Heart right ventricle (tissue), 16 donors: ENCODE measurements at places on chromosomes 4 and X. TPM values are rescaled to one million over a fixed set of nuclear protein-coding genes. Genes with fewer than 3 reads are reported as not detected.

The AMTN gene
- total RNA-seq = not detected

The AR gene
- 33.5 TPM for total RNA-seq

The STAP1 gene
- total RNA-seq = not detected

The XAGE1A gene
- not detected for total RNA-seq

The ASB11 gene
- 101 TPM for total RNA-seq

The ASB12 gene
- total RNA-seq = 2.5 TPM

The H2AZ1 gene
- total RNA-seq = 47.4 TPM

The ZMAT1 gene
- total RNA-seq = 6.3 TPM

GRCh38 chrX:46757593-46757992 lies 1.3 kb downstream of the SLC9A7 start:
- H3K27me3 ChIP-seq = peaks cover 32% of the 10 kb centered on the region
- no peaks in the 10 kb centered on the region for H3K4me1 ChIP-seq
- H3K4me3 ChIP-seq = no peak overlapping the region
- no peaks in the 10 kb centered on the region for H3K36me3 ChIP-seq

GRCh38 chrX:76555816-76556215 lies 128.3 kb downstream of the MAGEE1 start:
- DNase-seq = no peak
- H3K4me1 ChIP-seq = no peaks in the 10 kb centered on the region
- no peak overlapping the region for H3K27ac ChIP-seq
- no peaks in the 10 kb centered on the region for H3K27me3 ChIP-seq

DNA sequence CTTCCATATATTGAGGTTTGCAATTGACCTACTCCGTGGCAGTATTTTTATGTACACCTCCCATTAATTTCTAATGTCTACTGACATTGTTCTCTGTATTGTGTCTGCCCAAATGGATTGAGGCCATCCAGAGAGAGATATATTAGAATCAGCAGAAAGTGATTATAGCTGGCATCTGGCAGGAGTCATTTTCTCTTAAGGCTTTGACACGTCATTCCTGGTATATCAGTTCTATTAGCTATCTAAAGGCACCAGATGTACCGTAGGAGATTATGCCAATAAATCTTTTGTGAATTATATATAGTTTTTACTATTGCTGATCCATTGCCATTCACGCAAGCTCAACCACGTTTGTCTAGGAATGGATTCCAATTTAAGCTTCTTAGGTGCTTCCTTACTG lies 1026.4 kb upstream of the IGFBP7 start:
- no peak overlapping the region for H3K27ac ChIP-seq
- no peaks in the 10 kb centered on the region for H3K36me3 ChIP-seq

- H3K27ac ChIP-seq = no peak overlapping the region
- DNase-seq = no peak
- no peak overlapping the region for H3K4me3 ChIP-seq
- H3K27me3 ChIP-seq = no peaks in the 10 kb centered on the region
- no peaks in the 10 kb centered on the region for H3K36me3 ChIP-seq
Observed at GRCh38 chr4:174996079-174996478, 77.9 kb downstream of the ADAM29 start.

GRCh38 chr4:12375805-12376204 lies 947.1 kb upstream of the HS3ST1 start:
- H3K4me1 ChIP-seq = no peaks in the 10 kb centered on the region
- no peak overlapping the region for H3K27ac ChIP-seq
- no peak overlapping the region for H3K4me3 ChIP-seq
- DNase-seq = no peak
- H3K27me3 ChIP-seq = no peaks in the 10 kb centered on the region

- H3K27me3 ChIP-seq = no peaks in the 10 kb centered on the region
- no peaks in the 10 kb centered on the region for H3K36me3 ChIP-seq
- no peaks in the 10 kb centered on the region for H3K4me1 ChIP-seq
- no peak overlapping the region for H3K27ac ChIP-seq
- H3K4me3 ChIP-seq = no peak overlapping the region
Observed at GRCh38 chr4:24179201-24179840, 289.5 kb upstream of the PPARGC1A start.

DNA sequence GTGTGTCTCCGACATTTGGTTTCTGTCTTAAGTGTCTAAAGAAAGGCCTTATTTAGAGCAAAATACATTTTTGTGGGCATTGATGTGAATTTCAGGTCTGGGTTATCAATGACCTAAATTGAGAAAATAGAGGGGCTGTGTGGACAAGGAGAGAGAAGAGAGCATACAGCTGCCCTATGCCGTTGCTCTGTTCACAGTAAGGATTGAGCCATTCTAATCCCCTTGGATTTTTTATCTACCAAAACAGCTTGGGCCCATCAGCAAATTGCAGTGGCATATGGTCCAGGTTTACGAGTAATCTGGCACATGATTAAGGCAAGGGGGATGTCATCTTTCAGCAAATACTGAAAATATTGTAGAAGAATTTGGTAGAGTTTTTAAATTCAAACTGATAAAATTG lies 210.2 kb downstream of the ANTXR2 start:
- no peak for DNase-seq
- no peak overlapping the region for H3K27ac ChIP-seq
- peaks cover 6% of the 10 kb centered on the region for H3K4me1 ChIP-seq

DNA sequence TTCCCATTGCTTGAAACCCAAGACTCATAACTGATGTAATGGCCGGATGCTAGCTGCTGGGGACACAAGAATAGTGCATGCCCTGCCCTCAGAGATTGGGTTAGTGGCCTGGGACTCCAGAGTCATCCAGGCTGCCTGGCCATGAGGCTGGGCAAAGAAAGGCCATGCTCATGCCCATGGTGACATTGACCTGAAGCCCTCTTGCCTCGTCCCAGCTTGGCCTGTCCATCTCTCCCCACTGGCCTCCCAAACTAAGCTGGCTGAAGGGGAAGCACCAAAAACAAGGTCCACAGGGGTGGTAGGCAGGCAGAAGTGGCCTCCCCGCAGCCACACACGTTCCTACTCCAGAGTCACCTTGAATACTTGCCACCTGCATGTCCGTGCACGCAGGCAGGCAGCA lies 141.8 kb downstream of the EVC2 start:
- no peak overlapping the region for H3K27ac ChIP-seq
- H3K4me3 ChIP-seq = no peak overlapping the region
- H3K36me3 ChIP-seq = peaks cover 3% of the 10 kb centered on the region
- H3K27me3 ChIP-seq = no peaks in the 10 kb centered on the region

- no peak for DNase-seq
- no peak overlapping the region for H3K27ac ChIP-seq
- no peaks in the 10 kb centered on the region for H3K27me3 ChIP-seq
- H3K4me1 ChIP-seq = no peaks in the 10 kb centered on the region
Observed at GRCh38 chr4:7539659-7540058, 104.9 kb upstream of the PSAPL1 start.

- H3K4me3 ChIP-seq = no peak overlapping the region
- H3K36me3 ChIP-seq = no peaks in the 10 kb centered on the region
- no peaks in the 10 kb centered on the region for H3K27me3 ChIP-seq
- no peak overlapping the region for H3K27ac ChIP-seq
Observed at GRCh38 chr4:108303488-108304177, 134.9 kb upstream of the LEF1 start.

DNA sequence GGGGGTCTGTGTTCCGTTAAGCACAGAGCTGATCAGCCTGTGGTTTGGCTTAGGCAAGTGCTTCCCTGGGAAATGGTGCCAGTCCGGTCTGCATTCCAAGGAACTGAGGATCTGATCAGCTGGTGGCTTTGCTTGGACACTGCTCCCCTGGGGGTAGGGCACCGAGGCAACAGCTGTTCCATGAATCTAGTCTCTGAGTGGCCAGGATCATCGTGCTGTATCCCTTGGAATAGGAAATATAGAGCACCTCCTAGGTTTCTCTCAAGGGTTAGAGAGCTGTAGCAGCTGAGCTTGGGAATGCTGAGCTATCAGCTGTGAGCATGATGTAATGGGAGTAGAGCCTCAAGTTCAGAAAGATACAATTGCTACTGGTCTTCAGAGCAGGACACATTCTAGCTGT lies 863.9 kb downstream of the RAPGEF2 start:
- no peaks in the 10 kb centered on the region for H3K36me3 ChIP-seq
- no peak overlapping the region for H3K4me3 ChIP-seq

DNA sequence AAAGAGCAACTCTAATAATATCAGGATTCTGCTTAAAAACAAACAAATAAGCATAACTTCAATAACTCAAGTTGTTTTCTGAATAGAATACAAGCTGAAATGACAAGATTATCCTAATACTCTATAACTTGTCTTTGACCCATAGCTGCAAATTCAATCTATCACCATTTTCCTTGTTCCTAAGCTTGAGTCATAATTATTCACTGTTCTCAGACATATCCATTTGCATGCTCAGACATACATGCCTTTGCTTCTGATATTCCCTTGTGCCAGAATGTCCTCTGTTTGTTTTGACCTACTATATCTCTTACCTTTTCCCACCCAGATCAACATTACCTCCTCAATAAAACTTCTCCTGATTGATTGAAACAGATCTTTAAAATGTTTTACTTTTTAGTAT lies 109.7 kb downstream of the SNCA start:
- no peaks in the 10 kb centered on the region for H3K27me3 ChIP-seq
- H3K36me3 ChIP-seq = no peaks in the 10 kb centered on the region
- H3K4me1 ChIP-seq = no peaks in the 10 kb centered on the region
- H3K27ac ChIP-seq = no peak overlapping the region

DNA sequence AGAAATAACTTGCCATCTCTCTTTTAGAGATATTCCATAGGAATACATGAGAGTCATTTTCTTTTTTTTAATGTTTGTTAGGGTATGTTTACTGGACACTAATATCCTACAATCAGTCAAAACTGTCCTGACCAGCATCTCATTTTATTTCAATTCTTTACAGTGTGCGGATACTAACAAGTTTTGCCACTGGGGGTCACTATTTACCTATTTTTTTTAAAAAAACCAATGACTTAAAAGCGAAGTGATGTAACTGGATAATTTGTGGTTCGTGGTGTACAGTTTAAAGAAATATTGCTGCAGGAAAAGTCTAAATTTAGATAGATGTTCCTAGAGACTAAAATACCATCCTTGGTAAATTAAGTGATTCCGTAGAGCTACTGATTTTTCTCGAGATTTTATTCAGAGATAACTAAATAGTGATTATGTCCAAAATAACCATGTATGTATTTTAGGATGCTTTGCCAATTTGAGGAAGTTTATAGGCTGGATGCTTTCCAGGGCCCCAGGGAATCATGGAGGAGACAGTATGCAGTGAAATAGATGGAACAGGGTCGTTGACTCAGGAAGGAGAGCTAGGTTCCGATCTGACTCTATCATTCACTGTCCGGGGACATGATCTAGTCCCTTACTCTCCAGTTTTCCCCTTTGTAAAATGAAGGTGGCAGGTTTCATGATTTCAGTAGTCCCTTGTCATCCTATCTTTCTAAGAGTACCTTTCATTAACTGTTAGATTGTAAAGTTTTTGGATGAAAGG lies 34.0 kb upstream of the GNPDA2 start:
- H3K4me1 ChIP-seq = no peaks in the 10 kb centered on the region
- no peaks in the 10 kb centered on the region for H3K36me3 ChIP-seq
- no peak for DNase-seq
- no peak overlapping the region for H3K4me3 ChIP-seq

- no peaks in the 10 kb centered on the region for H3K27me3 ChIP-seq
- no peak overlapping the region for H3K27ac ChIP-seq
- no peaks in the 10 kb centered on the region for H3K4me1 ChIP-seq
- H3K4me3 ChIP-seq = no peak overlapping the region
- H3K36me3 ChIP-seq = no peaks in the 10 kb centered on the region
Observed at GRCh38 chrX:68203211-68203610, 230.1 kb downstream of the OPHN1 start.

- no peak overlapping the region for H3K27ac ChIP-seq
- H3K4me3 ChIP-seq = no peak overlapping the region
- H3K27me3 ChIP-seq = no peaks in the 10 kb centered on the region
- no peaks in the 10 kb centered on the region for H3K36me3 ChIP-seq
- DNase-seq = no peak
- H3K4me1 ChIP-seq = no peaks in the 10 kb centered on the region
Observed at GRCh38 chr4:155007660-155008176, 200.7 kb upstream of the NPY2R start.

GRCh38 chrX:154125391-154126040 lies 18.5 kb upstream of the OPN1LW start:
- H3K27me3 ChIP-seq = no peaks in the 10 kb centered on the region
- peaks cover 7% of the 10 kb centered on the region for H3K4me1 ChIP-seq
- H3K4me3 ChIP-seq = no peak overlapping the region
- H3K27ac ChIP-seq = no peak overlapping the region

GRCh38 chrX:150052226-150052625 lies 113.9 kb upstream of the EOLA2 start:
- no peaks in the 10 kb centered on the region for H3K27me3 ChIP-seq
- H3K27ac ChIP-seq = no peak overlapping the region
- no peaks in the 10 kb centered on the region for H3K36me3 ChIP-seq
- no peak overlapping the region for H3K4me3 ChIP-seq
- DNase-seq = no peak
- H3K4me1 ChIP-seq = no peaks in the 10 kb centered on the region

DNA sequence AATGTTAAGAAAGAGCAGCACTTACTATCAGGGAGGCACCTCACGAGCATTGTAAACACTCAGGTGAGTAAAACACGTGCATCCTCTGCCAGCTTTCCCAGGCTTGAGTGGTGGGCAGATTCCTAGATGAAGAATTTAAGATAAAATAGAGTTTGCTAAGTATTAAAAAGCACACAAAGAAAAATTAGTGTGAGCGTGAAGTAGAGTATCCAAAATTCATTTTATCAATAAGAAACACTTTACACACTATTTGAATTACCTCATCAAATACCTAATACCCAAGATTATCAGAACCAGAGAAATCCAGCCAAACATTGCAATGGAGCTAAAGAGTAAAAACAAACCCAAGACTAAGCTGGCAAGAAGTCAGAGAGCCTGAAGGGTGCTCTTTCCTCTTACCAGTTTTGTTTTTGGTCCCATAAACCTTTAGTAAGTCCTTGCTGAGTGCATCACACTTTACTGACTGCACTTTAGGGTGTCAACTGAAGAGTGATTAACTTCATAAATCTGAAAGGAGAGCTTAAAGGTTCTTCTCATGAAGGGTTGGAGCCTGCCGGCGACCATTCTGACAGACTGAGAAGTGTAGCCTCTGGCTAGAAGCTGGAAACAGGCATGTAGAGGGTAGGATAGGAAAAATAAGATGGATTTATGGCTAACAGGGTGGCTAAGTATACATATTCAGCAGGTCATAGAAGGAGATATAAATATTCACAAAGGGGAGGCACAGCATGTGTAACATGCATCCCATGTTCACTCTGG lies 151.1 kb downstream of the SLC7A11 start:
- no peaks in the 10 kb centered on the region for H3K27me3 ChIP-seq
- H3K4me1 ChIP-seq = peaks cover 8% of the 10 kb centered on the region
- no peak overlapping the region for H3K27ac ChIP-seq
- DNase-seq = no peak
- H3K36me3 ChIP-seq = no peaks in the 10 kb centered on the region

DNA sequence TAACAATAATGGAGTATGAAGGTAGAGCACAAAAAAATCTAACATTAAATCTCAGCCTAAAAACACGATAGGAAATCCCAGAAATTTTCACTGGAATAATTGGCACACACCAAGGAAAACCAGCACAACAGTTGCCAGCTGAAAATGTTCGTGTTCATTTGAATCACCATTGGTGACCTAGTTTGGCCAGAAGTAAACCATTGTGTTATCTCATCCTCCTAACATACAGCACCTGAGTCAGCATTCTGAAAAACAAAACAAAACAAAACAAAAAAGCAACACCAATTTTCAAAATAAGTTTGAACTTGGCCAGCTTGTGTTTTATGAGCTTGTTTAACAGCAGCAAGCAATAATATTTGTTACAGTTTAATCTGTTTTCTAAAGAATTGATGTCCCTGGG lies 41.1 kb downstream of the UCHL1 start:
- H3K27ac ChIP-seq = no peak overlapping the region
- H3K4me3 ChIP-seq = no peak overlapping the region
- peaks cover 16% of the 10 kb centered on the region for H3K4me1 ChIP-seq
- DNase-seq = no peak
- no peaks in the 10 kb centered on the region for H3K27me3 ChIP-seq
- H3K36me3 ChIP-seq = no peaks in the 10 kb centered on the region
